ENCODE measurements at places on chromosomes 4 and X.

DNA sequence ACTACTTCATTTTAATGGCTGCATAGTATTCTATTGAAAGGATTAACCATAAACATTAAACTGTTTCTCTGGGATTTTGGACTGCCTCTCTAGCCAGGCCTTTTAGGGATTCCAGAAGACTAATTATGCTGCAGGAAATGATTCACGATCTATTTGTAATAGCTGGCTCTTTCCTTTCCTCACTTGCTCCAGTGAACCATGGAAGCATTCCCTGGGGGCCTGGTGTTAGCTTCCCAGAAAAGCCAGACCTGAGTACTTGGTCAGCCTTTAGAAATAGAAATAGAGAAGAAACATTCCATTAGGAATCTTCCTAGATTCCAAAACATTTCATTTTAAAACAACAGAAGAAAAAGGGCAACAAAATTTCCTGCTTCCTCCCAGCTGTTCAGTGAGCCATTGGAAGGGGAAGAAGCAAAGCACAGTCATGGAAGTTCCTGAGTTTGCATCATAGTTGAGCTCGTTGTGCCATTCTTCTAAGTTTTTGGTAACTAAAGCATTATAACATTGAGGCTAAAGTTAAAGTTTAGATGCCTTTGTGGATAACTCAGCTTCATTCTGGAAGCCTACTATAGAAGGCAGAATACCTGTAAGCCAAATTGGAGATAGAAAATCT, 83.5 kb downstream of the NPNT start:
- no peak for DNase-seq

DNA sequence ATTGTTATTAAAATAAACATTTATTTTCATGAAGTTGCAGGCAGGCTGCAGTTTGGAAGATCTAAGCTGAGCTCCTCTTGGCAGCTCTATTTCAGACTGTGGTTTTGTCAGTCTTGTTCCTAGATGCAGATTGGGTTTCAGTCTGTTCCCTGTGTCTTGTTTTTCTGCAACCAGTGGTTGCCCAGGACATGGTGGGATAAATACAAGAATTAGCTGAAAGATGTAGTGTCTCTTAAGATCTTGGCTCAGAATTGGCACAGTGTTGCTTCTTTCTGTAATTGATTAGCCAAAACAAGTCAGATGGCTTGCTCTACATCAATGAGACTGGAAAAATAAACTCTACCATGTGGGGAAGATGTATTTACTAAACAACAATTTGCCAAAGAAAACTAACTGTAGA, 283.0 kb upstream of the BOD1L1 start:
- no peak for DNase-seq

DNA sequence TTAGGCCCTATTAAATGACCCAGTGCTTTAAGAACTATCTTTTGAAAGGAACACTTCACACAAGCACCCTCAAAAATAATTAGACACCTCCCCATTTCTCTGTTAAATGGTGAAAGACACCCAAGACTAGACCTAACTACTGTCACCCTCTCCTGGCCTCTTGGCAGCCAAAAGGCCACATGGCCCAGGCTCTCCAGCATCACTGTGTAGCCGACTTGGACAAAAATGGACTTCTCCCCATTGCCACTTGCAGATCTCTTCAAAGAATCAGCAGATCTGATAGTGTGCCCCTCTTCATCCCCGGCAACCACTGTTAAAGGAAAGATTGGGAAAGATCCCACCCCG, 2.0 kb downstream of the MID1IP1 start:
- no peak for DNase-seq

- no peak for DNase-seq
These were observed 66.1 kb upstream of the EFNB1 start for GRCh38 chrX:68762766-68763165.
